ENCODE measurements at places on chromosomes 6 and 20.

- no peak for DNase-seq
Observed at GRCh38 chr20:32240205-32240604, 32.5 kb downstream of the POFUT1 start.

DNA sequence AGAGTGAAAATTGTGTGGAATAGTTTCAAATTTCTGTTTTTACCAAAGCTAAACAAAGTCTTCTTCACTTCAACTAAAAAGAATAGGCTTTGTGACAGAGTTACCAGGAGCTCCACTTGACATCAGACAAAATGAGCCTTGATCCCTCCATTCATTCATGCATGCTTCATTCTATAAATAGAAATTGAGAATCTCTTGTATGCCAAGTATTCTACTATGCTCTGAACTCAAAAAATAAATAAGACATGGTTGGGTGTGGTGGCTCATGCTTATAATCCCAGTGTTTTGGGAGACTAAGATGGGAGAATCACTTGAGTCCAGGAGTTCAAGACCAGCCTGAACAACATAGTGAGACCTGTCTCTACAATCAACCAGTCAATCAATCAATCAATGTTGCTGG, 236.6 kb upstream of the FAM83B start:
- DNase-seq: no peak

- no peak for DNase-seq
Observed at GRCh38 chr20:34362502-34363061, 491 bp upstream of the ITCH start.

DNA sequence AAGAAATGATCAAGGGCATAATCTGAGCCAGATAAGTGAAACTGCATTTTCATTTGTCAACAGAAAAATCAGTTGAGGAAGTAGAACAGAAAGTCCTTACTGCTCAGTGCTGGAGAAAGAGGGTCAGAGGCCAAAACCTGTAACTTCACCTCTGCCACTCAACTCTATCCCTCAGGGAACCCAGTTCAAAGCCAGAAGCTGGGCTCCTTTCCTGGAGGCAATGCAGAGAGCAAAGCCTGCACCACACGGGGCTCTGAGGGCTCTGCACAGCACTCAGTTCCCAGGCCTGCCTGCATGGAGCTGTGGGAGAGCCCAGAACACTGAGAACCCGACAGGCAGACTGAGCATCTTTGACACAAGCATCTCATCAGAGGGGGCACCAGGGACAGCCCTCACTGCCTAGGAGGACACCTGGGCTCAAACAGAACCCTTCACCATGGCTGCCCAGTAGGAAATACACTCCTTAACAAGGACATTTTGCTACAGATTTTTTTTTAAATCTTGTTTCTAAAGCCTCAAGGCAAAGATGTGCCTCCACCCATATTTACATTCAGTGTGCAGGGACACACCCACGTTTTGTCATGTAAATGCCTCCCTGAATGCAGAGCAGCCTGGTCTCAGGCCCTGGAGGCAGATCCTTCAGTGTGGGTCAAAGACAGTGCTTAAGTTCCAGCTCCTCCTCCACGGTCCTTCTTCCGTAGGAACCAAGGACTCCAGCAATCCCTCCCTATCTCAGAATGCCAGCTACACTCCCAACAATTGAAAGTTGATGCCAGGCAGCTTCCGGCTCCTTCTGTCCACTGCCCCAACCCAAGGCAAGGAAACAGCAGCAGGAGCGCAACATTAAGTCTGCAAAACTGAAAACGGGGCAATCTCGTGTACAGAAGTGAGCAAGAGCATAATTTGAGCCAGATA, 6.6 kb downstream of the RNASET2 start:
- peak; percentile 44 for DNase-seq

GRCh38 chr6:79134699-79135474, 56.8 kb upstream of the PHIP start:
- no peak for DNase-seq

- DNase-seq: peak; percentile 51
Observed at GRCh38 chr20:1083431-1084080, 34.8 kb upstream of the PSMF1 start.

- no peak for DNase-seq
Observed at GRCh38 chr20:5668529-5668868, 81.7 kb upstream of the SHLD1 start.

Measured in activated CD4-positive, alpha-beta T cell treated with anti-CD3 and anti-CD28 coated beads, Interleukin-10, Interleukin-2, amounts not matched to agents 100 ng/mL and 50 ng/mL, durations not matched to agents 16 hours and 8 hours (primary cell).